ENCODE measurements at places on chromosomes 6 and 20.

GRCh38 chr6:122726649-122727048 lies 52.9 kb upstream of the FABP7 start:
- no peak for DNase-seq

DNA sequence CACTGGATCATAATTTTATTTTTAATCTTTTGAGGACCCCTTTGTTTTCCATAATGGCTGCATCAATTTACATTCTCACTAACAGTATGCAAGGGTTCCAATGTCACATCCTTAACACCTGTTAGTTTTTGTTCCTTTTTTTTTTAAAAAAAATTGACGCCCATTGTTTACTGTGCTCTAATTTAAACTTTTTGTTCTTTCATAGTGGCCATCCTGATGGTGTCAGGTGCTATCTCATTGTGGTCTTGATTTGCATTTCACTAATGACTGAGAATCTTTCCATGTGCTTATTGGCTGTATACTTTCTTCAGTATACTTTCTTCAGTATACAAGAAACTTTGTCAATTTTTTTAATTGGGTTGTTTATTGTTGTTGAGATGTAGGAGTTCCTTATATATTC lies 347.0 kb downstream of the RNGTT start:
- no peak for DNase-seq

DNA sequence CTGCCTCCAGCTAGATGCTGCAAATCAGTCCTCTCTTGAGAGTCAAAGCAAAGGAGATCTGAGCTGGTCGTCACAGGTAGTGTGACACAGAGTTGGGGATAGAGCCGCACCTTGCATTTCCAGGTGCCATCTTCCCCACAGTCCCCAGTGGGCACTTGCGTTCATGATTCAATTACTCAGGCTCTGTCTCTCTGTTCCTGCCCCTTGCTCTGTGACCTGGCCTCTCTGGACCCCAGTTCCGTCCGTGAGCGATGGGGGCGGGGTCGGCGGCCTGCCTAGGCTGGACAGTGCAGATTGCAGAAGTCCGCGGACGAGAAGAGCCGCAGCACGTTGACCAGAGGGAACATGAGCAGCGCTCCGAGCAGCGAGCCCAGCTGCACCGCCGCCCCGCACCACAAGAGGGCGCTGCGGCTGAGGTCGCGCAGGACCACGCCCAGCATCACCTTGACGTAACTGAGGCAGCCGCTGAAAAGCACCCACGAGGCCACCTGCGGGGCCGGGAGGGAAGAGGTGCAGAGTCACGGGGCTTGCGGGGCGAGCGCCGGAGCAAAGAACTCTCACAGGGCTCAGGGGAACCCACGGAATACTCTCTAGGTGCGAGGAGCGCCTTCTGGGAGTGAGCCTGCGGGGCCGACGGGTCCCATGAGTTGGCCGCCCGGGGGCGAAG lies 7.4 kb downstream of the SLC52A3 start:
- DNase-seq = no peak

DNA sequence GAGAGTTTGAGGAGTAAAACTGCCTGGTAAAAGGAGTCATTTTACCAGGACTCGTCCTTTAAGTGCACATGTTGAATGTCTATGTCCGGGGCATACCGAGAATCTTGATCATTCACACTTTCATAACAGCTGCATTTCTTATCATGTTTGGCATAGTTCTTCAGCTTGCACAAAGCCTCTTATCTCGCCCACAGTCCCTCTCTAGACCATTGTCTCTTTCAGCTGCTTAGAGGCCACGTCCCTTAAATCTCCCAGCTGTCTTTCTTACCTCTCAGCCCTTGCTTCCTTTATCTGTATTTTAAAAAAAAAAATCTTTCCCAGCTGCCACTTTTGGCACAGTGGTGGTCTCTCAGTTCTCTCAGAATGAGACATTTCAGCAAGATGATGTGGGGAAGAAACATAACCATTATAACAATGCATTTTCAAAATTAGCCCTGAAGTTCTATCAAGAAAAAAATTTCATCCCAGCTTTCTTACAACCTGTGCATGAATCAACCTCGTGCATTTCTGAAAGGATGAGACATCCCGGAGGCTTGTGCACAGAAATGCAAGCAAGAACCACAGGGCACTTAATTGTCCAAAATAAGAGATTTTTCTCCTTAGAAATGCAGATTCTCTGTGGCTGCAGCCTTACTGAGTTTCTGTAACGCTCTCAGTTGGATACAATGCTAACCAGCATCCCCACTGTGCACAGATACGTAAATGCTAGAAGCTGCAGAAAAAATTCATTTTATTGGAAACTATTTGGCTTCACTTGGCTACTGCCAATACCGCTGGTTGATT lies 24.2 kb downstream of the RBM24 start:
- DNase-seq = no peak

- DNase-seq = no peak
Observed at GRCh38 chr20:43554369-43554768, 4.5 kb upstream of the SGK2 start.

GRCh38 chr6:125924169-125924568 lies 32.4 kb upstream of the HINT3 start:
- DNase-seq = no peak

DNA sequence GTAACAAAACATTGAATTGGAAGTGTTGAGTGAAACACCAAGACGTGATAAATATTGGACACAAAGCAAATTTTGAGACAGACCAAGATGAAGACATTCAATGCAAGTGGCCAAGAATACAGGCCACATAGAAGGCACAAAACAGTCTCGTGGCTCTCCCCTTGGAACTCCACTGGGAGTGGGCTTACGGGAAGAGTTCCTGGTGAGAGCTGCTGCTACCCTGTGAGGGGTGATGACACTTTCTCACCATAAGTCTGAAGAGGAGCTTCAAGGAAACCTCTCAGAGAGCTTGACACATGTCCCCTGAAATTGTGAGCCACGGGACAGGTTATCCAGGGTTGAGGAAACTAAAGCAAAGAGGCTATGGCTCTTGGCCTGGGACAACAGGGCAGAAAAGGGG lies 48.6 kb upstream of the SLC22A16 start:
- no peak for DNase-seq

GRCh38 chr20:44056010-44056698 lies 130.8 kb downstream of the JPH2 start:
- DNase-seq = no peak

DNA sequence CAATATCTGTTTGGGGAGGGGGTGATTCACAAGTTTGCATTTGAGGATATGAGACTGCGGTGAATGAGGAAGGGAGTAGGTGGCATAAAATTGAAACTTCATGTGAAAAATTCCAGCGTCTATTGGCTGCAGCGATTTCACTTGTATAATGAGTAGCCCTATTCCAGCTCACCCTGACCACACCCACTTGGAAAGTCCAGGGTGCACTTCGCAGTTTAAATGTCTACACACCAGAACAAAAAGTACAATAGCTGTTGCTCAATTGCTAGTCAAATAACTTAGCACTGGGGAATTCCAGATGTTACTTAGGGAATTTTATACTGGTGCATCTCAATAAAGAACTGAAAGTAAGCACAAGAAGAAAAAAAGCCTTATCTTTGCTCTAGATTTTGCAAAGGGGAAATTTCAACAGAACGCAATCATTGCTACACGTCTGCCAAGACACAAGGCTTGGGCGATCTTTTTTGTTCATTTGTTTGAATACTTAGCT lies 6.3 kb downstream of the TNFAIP3 start:
- DNase-seq = peak; percentile 89

DNA sequence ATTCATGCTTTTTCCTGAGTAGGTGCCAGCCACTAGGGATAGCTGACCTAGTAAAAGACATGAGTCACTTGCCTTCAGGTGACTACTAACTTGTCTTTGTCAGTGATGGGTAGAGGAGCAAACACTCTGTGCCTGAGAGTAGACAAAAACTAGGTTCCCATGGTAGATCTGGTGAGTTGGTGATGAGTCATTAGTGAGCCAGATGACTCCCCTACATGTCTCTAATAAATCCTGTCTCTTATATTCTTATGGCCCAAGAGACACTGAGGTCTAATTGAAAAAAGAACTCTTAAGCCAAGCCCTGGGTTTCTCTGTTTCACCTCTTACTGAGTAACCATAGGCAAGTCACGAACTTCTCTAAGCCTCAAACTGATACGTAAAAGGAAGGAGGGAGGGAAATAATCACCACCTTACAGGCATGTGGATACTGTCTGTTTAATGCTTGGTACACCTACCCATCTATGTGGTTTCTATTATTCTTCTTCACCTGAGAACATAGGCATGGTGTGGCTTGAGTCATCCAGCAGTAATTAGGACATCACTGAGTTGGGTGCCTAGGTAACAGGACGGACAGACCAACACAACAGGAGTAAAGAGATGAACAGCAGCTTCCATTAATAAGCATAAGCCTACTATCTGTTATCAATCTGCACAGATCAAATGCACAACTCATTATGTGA lies 20.3 kb downstream of the TTPAL start:
- peak; percentile 93 for DNase-seq

DNA sequence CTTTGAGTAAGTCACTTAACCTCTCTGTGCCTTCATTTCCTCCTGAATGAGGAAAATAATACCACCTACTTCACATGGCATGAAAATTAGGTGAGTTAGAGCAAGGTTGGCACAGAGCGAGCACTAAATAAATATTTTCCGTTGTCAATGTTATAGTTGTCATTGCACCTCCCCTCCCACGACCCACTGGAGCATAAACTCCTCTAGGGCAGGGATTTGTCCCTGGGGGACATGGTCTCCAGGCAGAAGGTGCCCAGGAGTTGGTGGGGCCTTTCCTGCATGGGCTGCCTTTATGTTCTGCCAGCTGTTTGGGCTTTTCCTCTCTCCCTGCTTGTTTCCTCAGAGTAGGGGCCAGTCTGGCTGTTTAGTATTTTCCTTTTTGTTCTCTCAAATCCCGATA lies 1.3 kb upstream of the ANGPT4 start:
- DNase-seq = no peak

- DNase-seq = no peak
Observed at GRCh38 chr6:161534264-161534873, 260.5 kb upstream of the AGPAT4 start.

- DNase-seq = no peak
Observed at GRCh38 chr6:169142538-169142844, 111.2 kb downstream of the THBS2 start.

GRCh38 chr6:33993653-33994471 lies 152.0 kb downstream of the GRM4 start:
- DNase-seq = no peak

- no peak for DNase-seq
Observed at GRCh38 chr6:26240157-26241032, 124.6 kb upstream of the BTN3A2 start.

DNA sequence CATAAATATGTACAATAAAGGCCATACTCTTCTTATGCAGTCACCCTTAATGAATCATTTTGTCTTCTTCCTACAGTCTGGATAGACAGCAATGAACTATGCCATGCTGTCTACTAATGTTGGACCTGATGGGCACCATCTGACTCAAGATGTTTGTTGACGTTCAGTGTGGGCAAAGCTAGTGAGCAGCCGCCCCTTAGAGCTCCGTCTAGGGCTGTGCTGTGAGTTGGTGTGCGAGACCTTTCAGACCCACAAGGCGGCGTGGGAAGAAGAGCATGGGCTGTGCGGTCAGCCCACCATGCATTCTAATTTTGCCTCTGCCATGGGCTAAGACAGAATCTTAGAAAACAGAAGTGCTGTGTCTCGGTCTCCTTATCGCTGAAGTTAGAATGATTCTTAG lies 829.4 kb downstream of the QKI start:
- DNase-seq = no peak

All from kidney epithelial cell (primary cell).